Activated T-cell treated with anti-CD3 and anti-CD28 coated beads, Interleukin-2, amount 50 U/mL, for 24 hours (primary cell): ENCODE measurements at places on chromosomes 6 and 20.

DNA sequence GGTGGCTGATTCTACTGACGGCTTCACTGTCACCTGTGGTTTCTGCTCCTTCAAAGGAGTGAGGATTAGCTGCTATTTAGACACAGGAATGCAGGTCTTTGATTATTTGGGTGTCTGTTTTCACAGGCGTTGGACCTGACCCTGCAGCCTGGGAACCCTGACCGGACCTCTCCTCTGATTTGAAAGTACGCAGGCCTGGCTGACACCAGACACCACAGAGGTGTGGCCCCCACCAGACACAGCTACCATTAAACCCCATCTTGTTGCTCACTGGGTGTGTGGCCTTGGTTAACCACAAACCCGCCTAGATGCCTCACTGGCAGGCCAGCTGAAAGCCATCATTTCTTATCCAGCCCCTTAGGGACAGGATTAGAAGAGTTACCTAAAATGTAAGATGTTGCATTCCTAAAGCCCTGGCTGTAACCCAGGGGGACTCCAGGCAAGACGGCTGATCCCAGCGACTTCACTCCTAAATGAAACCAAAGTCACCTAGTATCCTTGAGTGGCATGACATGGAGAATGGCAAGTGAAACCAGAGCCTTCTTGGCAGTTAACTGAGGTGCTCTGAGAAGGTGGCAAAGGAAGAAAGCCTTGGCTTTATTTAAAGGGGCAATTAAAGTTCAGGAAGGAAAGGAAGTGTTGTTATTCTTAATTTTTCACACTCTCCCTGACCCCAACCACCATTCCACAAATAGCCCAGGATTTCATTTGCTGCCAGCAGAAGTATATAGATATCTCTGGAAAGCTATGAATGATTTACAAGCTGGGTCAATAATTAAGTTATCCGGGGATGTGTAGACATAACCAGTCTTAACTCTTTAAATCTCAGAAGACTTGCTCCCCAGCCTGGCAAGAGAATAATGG, 169.9 kb downstream of the QRSL1 start:
- DNase-seq: no peak
- no peaks in the 10 kb centered on the region for H3K36me3 ChIP-seq
- H3K27ac ChIP-seq: no peak overlapping the region

GRCh38 chr20:43506238-43506637, 1.3 kb upstream of the L3MBTL1 start:
- H3K4me3 ChIP-seq: no peak overlapping the region
- no peak overlapping the region for H3K27ac ChIP-seq
- peaks cover 58% of the 10 kb centered on the region for H3K27me3 ChIP-seq
- peaks cover 4% of the 10 kb centered on the region for H3K4me1 ChIP-seq

- peaks cover 16% of the 10 kb centered on the region for H3K36me3 ChIP-seq
- H3K27me3 ChIP-seq: no peaks in the 10 kb centered on the region
- H3K4me3 ChIP-seq: no peak overlapping the region
- no peak for DNase-seq
- H3K27ac ChIP-seq: no peak overlapping the region
- H3K4me1 ChIP-seq: peaks cover 4% of the 10 kb centered on the region
Observed at GRCh38 chr6:111551521-111552231, 54.0 kb downstream of the TRAF3IP2 start.

- H3K27ac ChIP-seq: no peak overlapping the region
- no peaks in the 10 kb centered on the region for H3K36me3 ChIP-seq
- H3K4me1 ChIP-seq: no peaks in the 10 kb centered on the region
- no peaks in the 10 kb centered on the region for H3K27me3 ChIP-seq
- DNase-seq: no peak
- H3K4me3 ChIP-seq: no peak overlapping the region
Observed at GRCh38 chr6:143213859-143214376, 153.2 kb downstream of the AIG1 start.

DNA sequence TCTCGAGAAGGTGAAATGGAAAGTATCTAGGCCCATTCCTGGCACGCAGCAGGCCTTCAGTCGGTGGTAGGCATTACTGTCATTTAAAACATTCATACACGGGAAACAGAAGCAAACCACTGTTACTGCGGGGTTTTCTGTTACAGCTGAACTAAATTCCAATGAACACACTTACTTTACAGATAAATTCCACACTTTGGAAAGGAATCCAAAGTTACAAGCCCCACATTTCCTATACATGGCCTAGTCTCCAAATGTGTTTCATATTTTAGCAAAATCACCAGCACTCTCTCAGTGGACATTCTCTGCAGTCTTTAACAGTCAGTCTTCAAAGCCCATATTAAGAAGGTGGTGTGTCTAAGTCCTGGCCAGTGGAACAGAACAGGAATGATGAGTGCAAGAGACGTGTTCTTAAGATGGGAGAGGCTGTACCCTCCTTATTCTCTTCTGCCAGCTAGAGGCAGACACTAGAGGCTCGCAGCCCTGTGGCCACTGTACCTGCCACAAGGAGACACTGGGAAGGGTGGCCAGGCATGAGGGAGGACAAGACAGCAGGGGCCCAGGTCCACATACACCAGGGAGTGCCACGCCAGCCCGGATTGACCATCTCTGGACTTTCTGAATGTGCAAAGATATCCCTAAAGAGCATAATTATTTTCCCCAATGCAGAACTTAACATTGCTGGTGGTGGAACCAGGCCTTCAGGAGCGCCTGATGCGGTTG, 76.4 kb downstream of the CDC5L start:
- peaks cover 7% of the 10 kb centered on the region for H3K27me3 ChIP-seq
- DNase-seq: no peak
- no peak overlapping the region for H3K4me3 ChIP-seq

GRCh38 chr6:74550821-74551220, 655.0 kb downstream of the COL12A1 start:
- no peaks in the 10 kb centered on the region for H3K36me3 ChIP-seq
- no peaks in the 10 kb centered on the region for H3K4me1 ChIP-seq
- DNase-seq: no peak
- H3K27ac ChIP-seq: no peak overlapping the region

GRCh38 chr20:3661814-3662665, 1.2 kb downstream of the GFRA4 start:
- DNase-seq: no peak
- H3K27ac ChIP-seq: no peak overlapping the region
- no peaks in the 10 kb centered on the region for H3K36me3 ChIP-seq
- peaks cover 20% of the 10 kb centered on the region for H3K4me1 ChIP-seq
- no peak overlapping the region for H3K4me3 ChIP-seq

GRCh38 chr20:42095221-42095620, 477.0 kb upstream of the CHD6 start:
- no peaks in the 10 kb centered on the region for H3K4me1 ChIP-seq
- no peak overlapping the region for H3K4me3 ChIP-seq
- no peak for DNase-seq
- peaks cover 3% of the 10 kb centered on the region for H3K27me3 ChIP-seq

DNA sequence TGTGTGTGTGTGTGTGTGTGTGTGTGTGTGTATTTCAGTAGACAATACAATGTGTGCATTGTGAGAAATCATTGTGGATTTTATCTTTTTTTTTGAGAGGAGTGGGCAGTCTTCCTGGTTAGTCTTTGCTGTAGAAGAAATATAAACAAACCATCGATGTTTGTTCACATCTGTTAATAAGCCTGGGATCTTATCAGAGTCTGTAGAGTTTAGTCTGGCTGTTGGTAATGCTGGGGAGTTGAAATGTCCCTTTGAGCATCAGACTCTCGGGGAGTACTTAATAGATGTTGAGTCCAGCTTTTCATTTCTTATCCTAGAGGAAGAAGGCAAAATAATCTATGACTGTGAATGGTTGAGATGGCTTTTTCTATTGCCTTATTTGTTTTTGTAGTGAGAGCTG, 96.6 kb upstream of the SUPT3H start:
- H3K27ac ChIP-seq: no peak overlapping the region
- peaks cover 54% of the 10 kb centered on the region for H3K4me1 ChIP-seq
- H3K36me3 ChIP-seq: peaks cover 69% of the 10 kb centered on the region
- H3K4me3 ChIP-seq: no peak overlapping the region
- no peak for DNase-seq
- H3K27me3 ChIP-seq: no peaks in the 10 kb centered on the region

DNA sequence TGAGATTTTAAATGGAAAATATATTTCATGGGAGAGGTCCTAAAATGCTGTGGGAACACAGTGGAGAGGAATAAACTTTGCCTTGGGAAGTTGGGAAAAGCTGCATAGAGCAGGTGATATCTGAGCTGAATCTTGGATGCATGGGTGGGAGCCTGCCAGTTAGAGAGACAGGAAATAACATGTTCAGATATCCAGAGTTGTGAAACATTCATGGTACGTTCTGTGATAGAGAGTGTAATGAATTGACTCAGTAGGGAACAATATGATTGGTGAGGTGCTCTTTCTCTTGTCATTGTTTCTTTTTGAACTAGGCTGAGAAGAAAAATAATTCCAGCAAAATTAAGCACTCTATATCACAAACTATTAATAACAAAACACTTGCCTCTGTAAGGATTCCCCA, 72.8 kb downstream of the RPS12 start:
- H3K36me3 ChIP-seq: no peaks in the 10 kb centered on the region
- no peak for DNase-seq
- H3K4me3 ChIP-seq: no peak overlapping the region
- H3K27me3 ChIP-seq: peaks cover 13% of the 10 kb centered on the region
- peaks cover 3% of the 10 kb centered on the region for H3K4me1 ChIP-seq
- H3K27ac ChIP-seq: no peak overlapping the region

DNA sequence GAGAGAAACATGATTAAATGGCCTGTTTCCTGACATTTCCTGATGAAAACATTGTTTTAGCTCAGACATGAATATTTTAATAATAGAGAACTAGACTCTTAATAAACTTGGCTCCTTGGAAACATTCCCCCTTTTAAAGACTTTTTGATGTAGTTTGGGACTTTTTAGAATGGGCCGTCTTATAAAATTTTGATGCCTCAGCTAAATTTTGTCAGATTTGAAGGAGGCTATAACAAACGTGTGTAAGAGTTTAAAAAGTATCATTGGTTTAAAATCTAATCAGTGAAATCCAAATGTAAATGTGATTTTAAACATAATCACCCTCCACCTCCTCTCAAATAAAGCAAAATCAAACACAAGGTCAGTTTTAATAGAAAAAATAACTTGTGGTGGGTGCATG, 200.9 kb downstream of the CLIC5 start:
- H3K27me3 ChIP-seq: peaks cover 27% of the 10 kb centered on the region
- no peak for DNase-seq
- H3K36me3 ChIP-seq: peaks cover 3% of the 10 kb centered on the region
- no peak overlapping the region for H3K4me3 ChIP-seq
- H3K4me1 ChIP-seq: peaks cover 39% of the 10 kb centered on the region
- H3K27ac ChIP-seq: no peak overlapping the region

DNA sequence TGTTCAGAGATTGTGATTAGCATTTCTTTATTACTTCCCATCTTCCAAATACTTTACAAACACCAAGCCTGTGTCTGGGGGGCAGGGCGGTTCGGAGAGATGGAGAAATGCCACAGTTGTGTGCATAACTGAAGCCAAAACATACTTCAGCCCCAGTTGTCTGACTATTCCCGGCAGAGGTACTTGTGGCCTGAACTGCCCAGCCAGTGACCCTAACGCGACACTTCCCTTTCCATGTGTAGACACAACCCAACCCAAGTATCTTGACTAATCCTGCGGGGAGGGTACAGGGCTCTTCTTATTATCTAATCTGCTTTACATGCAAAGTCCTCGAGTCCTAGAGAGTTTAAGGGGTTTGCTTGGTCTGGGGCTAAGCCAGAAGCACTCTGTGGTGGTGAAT, 46.2 kb downstream of the ISM1 start:
- H3K27me3 ChIP-seq: no peaks in the 10 kb centered on the region
- peaks cover 6% of the 10 kb centered on the region for H3K36me3 ChIP-seq
- no peak overlapping the region for H3K27ac ChIP-seq
- no peak for DNase-seq
- no peak overlapping the region for H3K4me3 ChIP-seq

DNA sequence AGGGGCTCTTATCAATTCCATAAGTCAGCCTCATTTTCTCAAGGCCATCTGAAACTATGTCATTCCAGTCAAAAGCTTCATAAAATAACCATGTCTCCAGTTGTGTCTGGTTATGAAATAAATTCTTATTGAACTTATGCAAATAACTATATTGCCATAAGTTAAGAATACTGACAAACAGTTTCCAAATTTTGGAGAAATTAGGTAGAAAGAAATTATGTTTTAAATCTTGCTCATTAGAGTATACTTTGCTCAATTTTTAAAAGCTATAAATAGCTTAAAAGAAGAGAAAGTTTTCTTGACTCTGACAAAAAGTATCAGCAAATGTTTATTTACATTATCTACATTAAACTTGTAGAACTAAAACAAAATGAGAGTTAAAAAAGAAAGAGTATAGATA, 63.0 kb upstream of the MRAP2 start:
- H3K4me1 ChIP-seq: no peaks in the 10 kb centered on the region
- DNase-seq: no peak
- H3K36me3 ChIP-seq: peaks cover 5% of the 10 kb centered on the region

DNA sequence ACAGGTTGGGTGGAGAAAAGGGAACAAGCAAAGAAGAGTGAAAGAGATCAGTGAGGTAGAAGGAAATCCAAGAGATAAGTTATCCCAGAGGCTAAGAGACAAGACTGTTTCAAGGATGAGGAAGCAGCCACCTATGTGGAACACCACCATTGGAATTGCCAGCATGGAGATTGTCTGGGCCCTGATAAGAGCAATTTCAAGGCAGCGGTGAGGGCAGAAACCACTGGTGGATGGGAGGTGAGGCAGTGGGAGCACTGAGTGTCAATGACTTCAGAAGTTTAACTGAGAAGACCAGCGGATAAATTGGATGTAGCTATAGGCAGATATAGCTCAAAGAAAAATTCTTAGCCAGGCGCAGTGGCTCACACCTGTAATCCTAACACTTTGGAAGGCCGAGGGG, 56.7 kb downstream of the SNX5 start:
- no peaks in the 10 kb centered on the region for H3K36me3 ChIP-seq
- H3K4me3 ChIP-seq: no peak overlapping the region
- H3K27ac ChIP-seq: no peak overlapping the region
- H3K4me1 ChIP-seq: no peaks in the 10 kb centered on the region
- peaks cover 36% of the 10 kb centered on the region for H3K27me3 ChIP-seq

- no peaks in the 10 kb centered on the region for H3K36me3 ChIP-seq
- H3K4me3 ChIP-seq: no peak overlapping the region
- DNase-seq: no peak
- no peak overlapping the region for H3K27ac ChIP-seq
- no peaks in the 10 kb centered on the region for H3K27me3 ChIP-seq
Observed at GRCh38 chr6:3961581-3962215, 112.5 kb downstream of the FAM50B start.

- peaks cover 35% of the 10 kb centered on the region for H3K36me3 ChIP-seq
- no peaks in the 10 kb centered on the region for H3K27me3 ChIP-seq
- DNase-seq: no peak
- H3K4me3 ChIP-seq: no peak overlapping the region
- peaks cover 8% of the 10 kb centered on the region for H3K4me1 ChIP-seq
- no peak overlapping the region for H3K27ac ChIP-seq
Observed at GRCh38 chr20:53445321-53445731, 148.3 kb downstream of the ZNF217 start.
